Left lobe of liver (tissue), 2 donors: ENCODE measurements at places on chromosomes 12 and 14. TPM values are rescaled to one million over a fixed set of nuclear protein-coding genes. Genes with fewer than 3 reads are reported as not detected.

DNA sequence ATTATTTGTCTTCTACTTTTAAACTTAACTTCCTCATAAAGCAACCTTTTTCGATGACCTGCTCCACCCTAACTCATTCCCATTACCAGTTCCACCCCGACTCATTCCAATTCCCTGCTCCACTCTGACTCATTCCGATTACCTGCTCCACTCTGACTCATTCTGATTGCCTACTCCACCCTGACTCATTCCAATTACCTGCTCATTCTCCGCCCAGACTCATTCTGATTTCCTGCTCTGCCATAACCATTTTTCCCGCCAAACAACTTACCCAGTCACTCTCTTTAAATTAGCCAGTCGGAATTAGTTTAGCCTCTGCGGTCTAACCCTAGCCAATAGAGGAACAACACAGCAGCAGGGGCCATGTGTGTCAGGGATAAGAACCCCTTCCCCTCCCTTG, 249.1 kb downstream of the DPY19L2 start:
- no peak for DNase-seq

DNA sequence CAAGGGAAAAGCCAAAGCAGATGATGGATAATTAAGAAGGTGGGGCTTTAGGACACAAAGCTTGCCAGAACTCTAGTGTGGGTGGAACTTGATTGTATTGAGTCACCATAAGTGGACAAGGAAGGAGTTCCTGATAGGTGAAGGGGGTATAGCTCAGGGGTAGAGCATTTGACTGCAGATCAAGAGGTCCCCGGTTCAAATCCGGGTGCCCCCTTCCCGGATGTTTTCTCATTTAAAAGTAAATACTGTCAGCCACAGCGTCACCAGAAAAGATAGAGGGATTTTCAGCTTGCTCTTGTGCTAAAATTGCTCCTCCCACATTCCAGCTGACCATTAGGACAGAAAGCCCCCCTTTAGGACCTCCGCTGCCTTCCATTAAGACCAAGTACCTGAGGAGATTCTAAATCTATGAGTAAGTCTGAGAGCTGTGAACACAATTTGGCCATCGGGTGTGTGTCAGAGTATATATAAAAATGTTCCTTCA, 36.6 kb downstream of the DCAF4 start:
- no peak for DNase-seq

DNA sequence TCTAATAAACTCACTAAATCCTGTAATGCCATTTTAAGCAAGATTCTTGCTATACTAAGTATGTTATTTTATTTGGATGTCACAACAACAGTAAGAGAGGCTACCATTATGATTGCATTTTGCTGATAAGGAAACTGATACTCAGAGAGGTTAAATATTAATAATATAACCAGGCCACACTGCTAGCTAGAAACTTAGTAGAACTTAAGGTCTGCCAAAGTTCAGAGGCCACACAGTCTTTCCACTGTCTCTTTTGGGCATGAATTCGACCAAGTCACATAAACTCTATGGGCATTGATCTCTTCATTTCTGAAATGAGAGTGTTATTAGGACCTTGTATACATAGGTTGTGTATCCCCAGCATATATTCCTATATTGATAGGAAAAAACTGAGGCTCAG, 147.9 kb downstream of the SYNE2 start:
- peak; percentile 48 for DNase-seq

- DNase-seq = no peak
Measured at GRCh38 chr12:95710386-95710785, 80.2 kb downstream of the NTN4 start.

Gene POLR3B
- total RNA-seq = 7.9 TPM

DNA sequence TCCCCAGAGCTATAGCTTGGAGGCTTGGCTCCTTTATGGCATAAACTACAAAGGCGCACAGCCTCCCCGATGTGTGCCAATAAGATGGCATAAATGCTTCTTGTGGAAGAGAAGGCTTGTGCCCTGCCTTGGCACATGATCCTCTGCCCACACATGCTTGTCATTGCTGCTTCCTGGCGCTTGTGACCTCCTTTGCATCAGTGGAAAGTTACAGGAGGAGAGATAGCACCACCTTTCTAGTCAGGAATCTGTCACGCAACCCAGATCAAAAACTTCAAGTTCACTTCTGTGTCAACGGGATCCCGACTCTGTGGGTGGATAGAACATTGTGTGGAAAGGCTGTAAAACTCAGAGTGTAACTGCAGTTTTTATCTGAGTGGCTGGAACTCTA, 183.8 kb upstream of the HIF1A start:
- no peak for DNase-seq

DNA sequence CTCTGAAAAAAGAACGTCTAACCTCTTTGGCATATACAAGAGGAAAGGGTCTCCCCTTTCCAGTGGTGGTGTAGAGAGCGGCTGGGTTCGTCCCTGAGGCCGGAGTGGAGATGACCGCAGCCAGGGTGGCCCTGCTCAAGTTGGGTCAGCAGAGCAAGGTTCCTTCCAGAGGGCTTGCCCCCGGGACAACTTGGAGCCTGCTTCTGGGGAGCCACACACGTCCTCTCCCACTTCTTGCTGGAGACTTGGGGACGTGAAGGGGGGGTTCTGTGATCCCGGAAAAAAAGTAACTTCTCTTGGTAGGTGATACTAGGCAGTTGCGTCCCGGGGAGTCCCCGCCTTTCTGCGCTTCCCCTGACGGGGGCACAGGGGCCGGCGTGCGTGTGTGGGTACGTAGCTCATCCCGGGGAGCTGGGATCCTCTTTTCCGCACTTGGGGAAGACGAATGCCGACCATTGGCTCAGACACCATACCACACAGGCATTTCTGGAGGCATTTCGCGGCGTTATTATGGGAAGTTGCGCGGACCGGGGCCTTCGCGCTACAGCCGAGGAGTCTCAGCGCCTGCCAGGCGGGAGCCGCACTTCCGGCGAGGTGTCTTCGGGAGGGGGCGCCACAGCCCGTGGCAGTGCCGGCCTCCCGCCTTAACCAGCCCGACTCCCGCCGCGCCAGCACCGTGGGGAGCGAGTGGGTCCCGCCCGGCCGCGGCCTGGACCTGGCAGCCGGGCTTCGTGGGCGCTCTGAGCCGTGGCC, 14.8 kb upstream of the PAX9 start:
- no peak for DNase-seq

GRCh38 chr14:51823706-51824105, 36.7 kb upstream of the GNG2 start:
- DNase-seq = no peak

Gene DYNLL1
- total RNA-seq = 95.7 TPM

Gene TROAP
- 0.48 TPM for total RNA-seq

Gene HAL
- 210 TPM for total RNA-seq

Gene WNT1
- total RNA-seq = not detected
